ENCODE measurements at places on chromosomes 3 and 15.

DNA sequence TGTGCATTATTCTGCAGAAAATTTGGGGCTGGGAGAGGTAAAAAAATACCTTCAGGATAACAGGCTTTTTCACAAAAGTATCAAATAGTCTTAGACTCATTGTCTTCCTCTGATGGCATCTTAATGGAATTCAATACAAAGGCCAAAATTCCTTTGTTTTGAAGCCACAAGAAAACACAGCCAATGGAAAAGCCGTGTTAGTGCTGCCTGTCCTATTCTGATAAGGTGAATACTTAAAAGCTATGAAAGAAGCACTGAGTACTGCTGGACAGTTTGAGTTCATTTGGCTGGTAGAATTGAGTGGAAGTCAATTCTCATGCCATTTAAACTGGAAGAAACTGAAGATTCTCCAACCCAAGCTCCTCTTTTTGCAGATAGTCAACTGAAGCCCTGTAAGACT lies 395.3 kb upstream of the TPRG1 start:
- DNase-seq, result no peak

GRCh38 chr3:9373465-9373864 lies 10.6 kb downstream of the THUMPD3 start:
- DNase-seq, result no peak

- no peak for DNase-seq
Observed at GRCh38 chr15:28459279-28459678, 73.5 kb downstream of the GOLGA8G start.

DNA sequence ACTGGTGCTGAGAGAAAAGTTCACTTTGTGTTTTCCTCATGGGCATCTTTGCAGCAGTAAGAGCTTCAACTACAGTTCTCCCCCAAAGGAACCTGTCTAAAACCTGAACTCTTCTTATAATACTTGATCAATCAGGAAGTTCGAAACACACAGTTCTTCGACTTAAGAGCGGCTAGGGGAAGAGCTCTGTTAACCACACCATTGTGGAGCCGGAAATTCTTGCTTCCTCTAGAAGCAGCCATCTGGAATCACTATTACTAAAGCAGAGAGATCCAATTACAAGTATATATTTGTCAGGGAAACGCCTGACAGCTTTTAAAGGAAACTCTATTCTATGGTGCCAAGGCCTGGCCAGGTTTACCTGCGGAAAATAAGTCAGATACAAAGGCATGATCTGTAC lies 337.3 kb upstream of the CBLB start:
- DNase-seq, result peak; percentile 32

DNA sequence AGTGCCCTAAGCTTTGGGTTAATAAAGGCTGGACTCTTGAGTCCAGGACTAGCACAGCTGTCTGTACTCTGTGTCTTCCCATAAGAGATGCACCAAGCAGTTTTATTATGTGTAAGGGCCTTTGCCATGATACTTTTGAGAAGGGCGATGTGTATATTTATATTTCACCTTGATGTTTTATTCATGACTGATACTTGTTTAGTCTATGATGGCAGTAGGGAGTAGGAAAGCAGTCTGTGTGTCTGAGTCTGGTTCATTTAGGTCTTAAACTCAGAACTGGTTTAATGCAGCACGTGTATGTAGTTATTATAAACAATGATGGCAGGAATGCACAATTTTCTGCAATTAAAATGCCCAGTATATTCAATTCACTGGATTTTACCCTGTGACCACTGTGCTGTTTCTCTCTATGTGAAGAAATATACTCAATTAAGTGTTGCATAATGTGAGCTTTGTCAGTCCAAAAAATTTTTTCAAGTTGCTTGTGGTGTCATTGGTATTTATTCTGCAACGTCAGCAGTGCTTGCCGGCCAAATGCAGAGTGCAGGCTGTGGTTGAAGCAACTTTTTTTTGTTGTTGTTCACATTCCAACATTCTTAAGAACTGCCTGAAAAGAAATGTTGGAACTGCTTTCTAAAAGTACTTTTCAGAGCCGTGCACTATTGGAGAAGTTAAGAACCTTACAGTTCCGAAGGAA lies 423.7 kb upstream of the SEMA6D start:
- DNase-seq, result no peak

DNA sequence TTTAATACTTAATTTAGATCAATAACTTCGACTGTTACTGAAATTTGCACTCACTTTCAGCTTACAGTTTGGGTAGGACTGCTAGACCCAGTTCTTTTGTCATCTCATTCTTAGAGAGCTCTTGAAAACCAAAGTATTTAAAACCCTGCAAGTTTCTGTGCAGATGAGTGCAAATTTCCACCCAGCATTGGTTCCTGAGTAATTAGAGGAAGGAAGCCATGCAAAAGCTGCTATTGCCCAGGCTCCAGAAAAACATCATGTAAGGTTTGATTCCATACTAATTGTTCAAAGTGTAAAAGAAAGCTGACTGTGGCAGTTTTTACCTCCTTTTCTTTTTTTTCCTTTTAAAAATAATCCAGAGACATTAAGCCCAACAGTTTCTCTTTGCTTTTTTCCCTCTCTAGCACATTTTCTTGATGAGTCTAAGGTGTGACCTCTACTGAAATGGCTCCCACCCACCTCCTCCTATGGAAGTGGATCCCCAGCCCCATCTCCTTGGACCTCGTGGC lies 30.3 kb downstream of the ABHD2 start:
- no peak for DNase-seq

GRCh38 chr15:69304182-69304545 lies 5.5 kb downstream of the PAQR5 start:
- DNase-seq, result no peak

GRCh38 chr3:122533480-122533879 lies 18.7 kb upstream of the KPNA1 start:
- no peak for DNase-seq

GRCh38 chr15:45094358-45094730 lies 19.6 kb downstream of the DUOX2 start:
- DNase-seq, result no peak

- DNase-seq, result no peak
Observed at GRCh38 chr3:136171097-136171542, 25.0 kb downstream of the MSL2 start.

DNA sequence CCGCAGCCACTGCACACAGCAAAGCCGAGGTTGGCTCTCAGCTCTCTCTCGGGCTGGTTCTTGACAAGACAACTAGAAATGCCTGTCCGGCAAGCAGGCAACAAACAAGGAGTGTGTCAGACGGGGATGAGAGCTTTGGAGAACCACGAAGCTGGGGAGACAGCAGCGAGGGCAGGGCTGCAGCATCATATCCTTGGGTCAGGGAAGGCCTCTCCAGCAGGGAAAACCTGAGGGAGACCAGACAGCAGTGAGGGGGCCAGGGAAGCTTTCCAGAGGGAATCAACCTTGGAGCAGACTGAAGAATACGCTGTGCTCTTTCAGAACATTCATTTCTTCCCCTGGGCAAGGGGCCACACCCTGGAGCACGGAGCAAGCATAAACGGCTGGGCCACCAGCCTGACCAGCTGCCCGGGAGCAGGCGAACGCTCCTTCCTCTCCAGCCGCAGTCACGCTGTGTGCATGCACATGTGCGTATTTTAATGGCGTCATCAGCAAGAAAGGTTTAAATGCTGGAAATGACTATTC lies 58.7 kb downstream of the CHSY1 start:
- no peak for DNase-seq

- no peak for DNase-seq
Observed at GRCh38 chr15:59388670-59389069, 16.0 kb upstream of the MYO1E start.

DNA sequence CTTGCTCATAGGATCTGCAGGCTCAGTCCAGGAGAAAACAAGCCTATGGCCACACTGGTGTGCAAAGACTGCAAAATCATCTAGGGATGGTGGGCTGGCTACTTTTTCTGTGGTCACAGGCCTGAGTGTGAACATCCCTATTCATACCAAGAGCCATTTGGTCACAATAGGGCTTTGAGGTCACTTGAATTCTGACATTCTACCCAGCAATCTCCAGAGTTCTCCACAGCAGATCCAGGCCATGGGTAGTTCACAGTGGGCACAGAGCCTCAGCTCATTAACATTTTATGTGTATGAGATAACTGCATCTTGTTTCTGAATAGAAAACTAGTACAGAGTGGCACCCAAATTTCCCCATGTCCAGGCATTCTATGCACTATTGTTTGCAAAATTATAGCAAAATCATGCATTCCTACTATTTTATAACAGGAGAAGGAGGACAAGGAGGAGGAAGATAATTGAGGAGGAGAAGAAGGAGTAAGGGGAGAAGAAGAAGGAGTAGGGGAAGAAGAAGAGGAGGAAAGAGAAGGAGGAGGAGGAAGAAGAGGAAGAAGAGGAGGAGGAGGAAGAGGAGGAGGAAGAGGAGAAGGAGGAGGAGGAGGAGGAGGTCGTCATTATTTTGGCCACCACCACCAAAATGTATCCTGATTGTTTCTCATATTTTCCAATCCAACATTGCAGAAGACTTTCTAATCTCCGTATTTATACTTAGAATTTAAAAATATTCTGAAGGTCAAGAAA lies 129.0 kb downstream of the SEMA6D start:
- DNase-seq, result no peak

DNA sequence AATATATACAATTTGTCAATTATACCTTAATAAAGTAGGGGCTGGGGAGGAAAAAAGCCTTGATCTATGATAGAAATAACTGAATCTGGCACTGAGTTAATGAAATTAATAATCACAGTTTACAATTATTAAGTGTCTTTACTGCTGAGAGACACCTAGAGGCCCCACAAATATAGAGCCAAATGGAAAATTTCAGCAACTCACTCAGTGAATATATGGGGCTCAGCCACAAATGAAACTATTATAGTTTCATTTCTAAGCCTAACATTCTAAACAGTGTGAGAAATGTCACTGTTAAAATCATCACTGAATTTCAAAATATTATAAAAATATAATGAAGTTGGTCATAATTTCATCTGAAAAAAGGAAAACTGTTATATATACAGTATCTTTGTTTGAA lies 40.3 kb downstream of the GNB4 start:
- no peak for DNase-seq

DNA sequence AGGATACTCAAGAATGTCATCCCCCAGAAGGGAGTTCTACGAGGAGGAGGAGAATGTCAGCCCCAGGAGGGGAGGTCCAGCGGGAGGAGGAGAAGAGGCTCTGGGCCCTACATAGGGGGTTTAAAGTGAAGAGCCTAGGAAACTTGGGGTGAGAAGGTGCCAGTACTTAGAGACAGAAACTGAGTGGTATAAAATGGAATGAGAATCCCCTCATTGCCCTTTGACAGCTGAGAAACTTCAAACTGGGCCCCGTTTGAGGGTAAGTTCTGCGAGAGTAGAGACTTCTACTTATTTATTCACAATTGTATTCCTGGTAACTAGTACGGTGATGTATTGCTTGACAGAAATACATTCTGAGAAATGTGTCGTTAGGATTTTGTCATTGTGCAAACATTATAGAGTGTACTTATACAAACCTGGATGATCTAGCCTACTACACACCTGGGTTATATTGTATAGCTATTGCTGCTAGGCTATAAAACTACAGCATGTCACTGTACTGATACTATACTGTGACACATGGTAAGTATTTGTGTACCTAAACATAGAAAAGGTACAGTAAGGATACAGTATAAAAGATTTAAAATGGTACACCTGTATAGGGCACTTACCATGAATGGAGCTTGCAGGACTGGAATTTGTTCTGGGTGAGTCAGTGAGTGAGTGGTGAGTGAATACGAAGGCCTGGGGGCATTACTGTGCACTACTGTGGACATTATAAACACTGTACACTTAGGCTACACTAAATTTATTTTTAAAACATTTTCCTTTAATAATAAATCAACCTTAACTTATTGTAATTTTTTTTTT lies 62.0 kb downstream of the TSC22D2 start:
- DNase-seq, result no peak

DNA sequence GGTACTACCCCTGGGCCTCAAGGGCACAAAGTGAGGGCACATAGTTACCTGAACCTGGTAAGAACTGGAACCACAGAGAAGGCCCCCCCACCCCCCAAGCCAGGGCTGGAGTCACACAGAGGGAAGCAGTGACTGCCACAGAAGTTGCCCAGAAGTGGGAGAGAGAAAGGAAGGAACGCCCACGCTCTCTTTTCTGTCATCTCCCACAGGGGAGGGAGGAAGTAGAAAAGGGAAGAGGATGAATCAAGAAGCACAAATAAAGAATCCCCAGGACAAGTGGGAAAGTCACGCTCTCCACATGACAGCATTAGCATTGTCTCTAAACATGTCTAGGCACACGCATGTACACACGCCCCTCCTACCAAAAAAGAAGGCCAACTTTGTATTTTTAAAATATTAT lies 114.7 kb upstream of the FRMD4B start:
- no peak for DNase-seq

DNA sequence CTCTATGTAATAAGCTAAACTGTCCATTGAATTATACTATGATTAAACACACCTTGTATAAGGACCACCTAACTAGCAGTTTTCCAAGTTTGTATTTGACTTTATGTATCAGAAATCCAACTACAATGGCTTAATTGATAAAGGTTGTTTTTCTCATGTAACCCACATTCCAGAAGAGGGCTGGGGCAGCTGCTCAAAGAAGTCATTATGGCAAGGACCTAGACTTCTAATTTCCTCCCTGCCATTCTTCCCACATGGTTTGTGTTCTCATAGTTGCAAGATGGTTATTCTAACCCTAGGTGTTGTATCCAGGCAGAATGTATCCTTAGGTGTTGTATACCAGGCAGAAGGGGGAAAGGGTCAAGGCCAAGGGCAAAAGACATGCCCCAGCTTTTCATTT lies 35.7 kb downstream of the GPR176 start:
- DNase-seq, result no peak

DNA sequence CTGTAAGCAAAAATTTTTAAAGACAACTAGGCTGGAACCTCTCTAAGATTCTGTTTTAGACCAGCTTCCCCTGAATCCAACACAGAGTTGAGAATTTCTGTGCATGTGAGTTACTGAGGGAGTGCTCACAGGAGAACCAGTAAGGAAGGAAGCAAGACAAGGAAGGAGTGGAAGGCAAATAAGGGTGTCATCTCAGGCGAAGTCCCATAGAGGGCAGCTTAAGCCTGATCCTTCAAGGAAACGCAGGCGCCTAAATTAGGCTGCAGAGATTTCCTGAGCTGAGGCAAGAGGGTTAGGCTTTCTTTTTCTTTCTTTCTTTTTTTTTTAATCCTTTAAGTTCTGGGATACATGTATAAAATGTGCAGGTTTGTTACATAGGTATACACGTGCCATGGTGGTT lies 36.2 kb upstream of the COL6A6 start:
- no peak for DNase-seq

- no peak for DNase-seq
Observed at GRCh38 chr3:71109241-71109976, 474.1 kb downstream of the FOXP1 start.

DNA sequence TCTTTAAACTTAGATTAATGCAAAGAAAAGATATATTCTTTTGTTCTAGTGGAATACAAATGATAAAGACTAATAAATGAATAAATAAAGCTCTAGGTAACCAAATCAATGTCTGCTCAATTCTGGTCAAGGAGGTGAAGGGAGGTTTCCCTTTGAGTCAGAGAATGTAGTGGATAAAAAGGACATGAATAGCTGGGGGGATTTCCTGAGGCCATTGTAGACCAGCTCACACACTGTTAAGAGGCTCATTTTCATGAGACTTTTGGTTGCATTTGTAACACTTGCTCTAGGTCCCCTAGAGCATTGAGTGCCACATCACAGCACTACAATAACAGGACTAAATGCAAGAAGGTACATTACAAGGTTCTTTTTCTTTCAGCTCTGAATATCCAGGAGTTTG lies 170.7 kb downstream of the TIGIT start:
- no peak for DNase-seq

GRCh38 chr3:134356411-134357040 lies 17.7 kb downstream of the AMOTL2 start:
- no peak for DNase-seq

GRCh38 chr3:127789051-127789450 lies 33.3 kb downstream of the MGLL start:
- DNase-seq, result no peak

GRCh38 chr15:41773729-41774061 lies 589 bp upstream of the MAPKBP1 start:
- no peak for DNase-seq
